ENCODE measurements at places on chromosomes 7 and 10.

DNA sequence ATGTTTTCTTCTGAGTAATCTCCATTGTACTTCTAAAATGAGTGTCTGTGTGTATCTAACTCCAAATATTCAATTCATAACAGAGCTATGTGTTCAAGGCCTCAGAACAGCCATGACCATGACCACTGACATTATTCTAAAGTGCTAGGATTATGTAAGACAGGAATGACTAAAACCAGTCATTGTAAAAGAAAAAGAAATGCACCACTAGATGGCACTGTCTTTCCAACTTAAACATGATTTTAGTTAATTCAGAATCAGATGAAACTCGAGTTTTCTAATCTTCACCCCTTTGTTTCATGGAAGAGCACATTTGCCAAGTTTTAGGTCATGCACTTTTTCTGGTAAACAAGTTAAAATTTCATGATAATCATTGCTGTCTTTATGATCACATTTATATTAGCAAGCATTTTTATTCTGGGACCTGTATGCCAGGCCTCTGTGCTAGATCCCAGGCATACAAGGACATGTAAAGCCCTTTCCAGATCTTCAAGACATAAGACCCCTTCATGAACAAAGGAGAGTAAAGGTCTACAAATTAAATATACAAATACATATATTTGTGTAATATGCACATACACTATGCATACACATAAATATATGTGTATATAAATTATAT lies 26.1 kb upstream of the RSU1 start:
- DNase-seq: no peak

DNA sequence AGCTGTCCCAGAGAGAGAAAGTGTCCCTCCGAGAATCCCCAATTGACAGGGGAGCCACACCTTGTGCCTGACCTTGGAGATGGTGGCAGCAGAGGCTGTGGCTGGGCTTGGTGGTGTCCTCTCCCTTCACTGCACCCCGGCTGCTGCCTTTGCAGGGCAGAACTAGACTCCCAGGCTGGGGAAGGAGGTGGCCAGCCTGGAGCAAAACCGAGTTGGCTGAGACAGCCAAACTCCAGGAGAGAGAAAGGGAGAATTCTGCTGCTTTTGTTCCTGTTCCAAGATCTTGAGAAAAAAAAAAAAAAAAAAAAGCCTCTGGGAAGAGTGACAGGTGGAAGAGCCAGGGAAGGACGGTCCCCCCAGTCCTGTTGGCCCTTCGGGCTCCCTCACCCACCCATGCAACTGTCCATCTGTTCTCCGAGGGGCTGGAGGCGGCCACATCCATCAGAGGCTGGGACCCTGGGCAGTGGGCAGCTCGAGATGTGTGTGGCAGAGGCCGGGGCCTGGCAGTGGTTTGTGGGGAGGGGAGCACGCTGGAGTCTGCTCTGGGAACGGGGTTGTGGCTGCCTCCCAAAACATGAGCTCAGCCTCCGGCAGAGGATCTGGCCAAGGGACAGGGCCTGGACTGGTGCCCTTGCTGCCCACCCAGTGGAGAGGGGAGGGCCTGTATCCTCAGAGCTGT lies 35.5 kb downstream of the CLIP2 start:
- no peak for DNase-seq

DNA sequence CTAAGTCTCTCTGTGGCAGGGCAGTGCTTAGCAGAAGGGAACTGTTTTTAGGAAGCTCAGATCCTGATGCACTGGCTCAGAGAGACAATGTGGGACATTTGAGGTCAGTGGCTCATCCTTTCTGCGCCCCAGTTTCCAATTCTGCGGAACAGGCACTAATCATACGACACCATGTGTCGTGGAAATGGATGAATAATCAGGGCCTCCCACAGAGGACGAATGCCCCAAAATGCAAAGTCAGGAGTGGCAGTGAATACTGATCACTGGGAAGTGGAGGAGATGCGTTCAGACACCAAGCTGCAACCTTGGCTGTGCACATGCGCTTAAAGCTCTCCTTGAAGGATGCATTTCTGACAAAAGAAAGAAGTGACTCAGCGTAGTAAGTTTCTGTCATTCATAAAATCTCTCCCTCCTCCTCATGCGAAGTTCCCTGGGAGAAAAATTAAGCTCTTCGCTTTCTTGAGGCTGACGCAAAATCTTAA lies 21.9 kb upstream of the ECHDC3 start:
- DNase-seq: no peak

- DNase-seq: no peak
Measured at GRCh38 chr10:96975136-96975535, 143.0 kb downstream of the LCOR start.

DNA sequence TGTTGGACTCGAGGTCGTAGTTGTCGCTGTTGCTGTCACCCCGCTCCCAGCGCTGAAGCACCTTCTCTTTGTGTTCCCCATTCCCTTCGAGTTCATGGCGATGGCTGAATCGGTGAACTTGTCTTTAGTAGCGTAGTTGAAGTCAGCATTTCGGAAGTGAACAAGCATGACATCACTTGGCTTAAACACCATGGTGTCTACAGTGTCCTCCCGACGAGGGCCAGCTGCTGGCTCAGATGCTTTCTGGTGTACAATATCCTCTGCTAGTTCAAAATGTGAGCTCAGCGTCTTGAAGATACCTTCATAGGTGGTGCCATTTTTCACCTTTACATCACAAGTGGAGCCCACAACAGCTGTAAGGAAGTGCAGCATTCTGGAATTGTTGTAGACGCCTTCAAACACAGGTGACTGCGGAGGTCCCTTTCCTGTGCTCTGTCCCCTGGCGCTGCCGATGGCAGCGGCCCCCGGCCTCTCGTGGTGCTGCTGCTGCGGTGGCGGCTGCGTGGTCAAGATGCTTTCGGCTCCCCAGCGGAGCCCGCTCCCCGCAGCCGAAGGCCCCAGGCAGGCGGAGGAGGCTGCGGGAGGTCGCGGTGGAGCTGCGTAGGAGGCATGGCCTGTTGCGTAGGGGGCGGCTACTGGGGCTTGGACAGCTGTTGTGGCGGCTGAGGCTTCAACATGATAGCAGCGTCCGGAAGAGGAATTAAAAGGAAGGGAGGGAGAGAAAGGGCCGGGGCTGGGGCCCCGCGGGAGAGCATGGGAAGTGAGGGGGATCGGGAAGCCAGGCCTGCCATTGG lies 59.3 kb downstream of the ANKMY2 start:
- no peak for DNase-seq

DNA sequence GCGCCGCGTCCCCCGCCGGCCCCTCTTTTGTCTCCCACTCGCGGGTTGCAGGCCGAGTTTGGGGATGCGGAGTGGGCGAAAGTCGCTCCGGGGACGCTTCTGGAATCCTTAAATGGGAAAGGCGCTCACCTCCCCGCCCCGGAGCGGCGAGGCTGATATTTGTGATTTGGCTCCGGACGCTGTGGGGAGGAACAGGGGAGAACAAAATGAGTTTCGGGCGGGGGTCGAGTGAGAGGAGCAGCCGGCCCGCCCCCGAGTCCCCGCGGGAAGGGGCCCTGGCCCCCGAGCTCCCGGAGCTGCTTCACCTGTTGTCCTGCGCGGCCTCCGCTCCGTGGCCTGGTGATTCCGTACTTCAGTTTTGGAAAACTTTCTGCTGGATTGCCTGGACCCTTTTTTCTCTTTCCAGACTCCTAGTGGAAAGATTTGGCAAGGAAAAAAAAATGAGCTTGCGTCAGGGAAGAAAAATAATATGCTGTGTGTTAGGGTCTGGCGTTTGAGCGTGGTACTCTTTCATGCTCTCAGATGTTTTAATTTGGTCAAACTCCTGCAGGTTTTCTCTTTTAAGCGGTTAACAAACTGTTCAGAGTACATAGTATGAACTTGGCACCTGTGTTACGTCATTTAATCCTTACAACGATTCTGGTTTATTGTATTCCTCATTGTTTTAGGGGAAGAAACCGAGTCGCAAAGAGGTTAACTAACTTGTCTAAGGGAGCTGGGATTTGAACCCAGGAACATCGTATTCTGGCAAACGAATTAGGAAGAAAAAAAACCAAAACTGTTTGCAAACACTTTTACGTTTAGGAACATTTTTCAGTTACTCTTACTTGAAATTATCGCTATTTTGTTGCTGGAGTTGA lies 924 bp downstream of the BMPR1A start:
- peak; percentile 27 for DNase-seq

GRCh38 chr10:12720217-12720981 lies 281.1 kb downstream of the CCDC3 start:
- DNase-seq: no peak

GRCh38 chr10:70381471-70382421 lies 679 bp downstream of the LRRC20 start:
- peak; percentile 54 for DNase-seq

GRCh38 chr7:150997075-150997511 lies 6.3 kb downstream of the NOS3 start:
- no peak for DNase-seq

- DNase-seq: peak; percentile 96
Measured at GRCh38 chr10:18659125-18659818, at the start of gene ARL5B. Gene ARL5B (plus strand): TSS chr10:18659431. CDS start chr10:18659638, 207 bp downstream.

- DNase-seq: no peak
Measured at GRCh38 chr7:11373546-11374142, 400.0 kb downstream of the PHF14 start.

DNA sequence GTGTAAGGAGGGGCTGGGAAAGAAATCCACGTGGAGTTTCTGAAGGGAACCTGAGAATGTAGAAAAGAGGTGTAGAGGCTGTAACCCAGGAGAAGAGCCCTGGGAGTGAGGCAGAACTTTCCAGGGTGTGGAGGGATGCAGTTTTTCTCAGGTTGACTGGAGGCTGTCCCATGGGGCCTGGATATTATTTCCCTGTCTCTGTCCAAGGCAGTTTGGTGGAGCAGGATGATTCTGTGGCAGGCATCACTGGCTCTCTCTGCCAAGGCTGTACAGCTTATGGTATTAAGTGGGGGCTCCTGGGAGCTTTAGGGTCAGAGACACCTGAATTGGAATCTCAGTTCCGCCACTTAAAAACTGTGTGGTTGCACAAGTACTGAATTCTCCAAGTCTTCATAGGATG lies 81.6 kb downstream of the CHN2 start:
- no peak for DNase-seq

DNA sequence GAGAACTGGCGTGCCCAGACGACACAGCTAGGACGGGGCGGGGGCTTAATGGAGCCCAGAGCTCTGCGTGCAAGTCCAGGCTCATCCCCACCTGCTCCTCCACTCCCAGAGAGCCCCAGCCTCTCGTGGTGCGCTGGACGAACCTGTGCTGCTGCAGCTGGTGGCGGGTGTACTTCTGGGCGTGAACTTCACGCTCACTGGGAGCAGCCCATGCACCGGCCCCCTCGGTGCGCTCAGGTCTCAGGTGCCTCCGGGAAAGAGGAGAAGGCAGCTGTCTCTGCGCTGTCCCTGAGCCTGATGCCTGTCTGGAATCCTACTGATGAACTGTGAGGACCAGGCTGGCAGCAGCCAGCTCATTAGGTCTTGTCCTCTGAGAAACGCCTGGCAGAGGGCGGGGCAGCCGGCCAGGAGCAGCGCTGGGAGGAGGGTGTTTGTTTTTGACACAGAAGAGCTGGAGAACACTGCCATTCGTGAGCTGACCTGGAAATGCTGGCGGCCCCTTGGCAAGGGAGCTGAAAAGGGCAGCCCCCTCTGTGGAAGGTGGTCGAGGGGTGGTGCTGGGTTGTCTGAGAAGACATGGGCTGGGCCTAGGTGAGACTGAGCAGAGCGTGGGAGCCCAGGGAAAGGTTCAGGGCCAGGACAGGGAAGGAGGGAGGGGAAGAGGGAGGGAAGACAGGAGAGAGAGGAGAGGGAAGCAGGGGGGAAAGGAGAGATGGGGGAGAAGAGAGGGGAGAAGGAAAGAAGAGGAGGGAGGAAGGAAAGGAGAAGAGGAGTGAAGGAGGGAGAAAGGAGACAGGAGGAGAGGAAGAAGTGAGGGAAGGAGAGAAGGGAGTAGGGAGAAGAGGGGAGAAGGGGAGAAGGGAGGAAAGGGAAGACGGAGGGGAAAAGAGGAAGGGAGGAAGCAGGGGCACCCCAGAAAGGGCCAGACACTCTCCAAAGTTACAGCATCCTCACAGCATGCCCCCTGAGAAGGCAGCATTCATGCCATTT lies 53.5 kb upstream of the TNS3 start:
- no peak for DNase-seq

- no peak for DNase-seq
Measured at GRCh38 chr7:159109653-159110035, 35.0 kb downstream of the VIPR2 start.

- no peak for DNase-seq
Measured at GRCh38 chr7:129768614-129769399, 157.3 kb downstream of the NRF1 start.

DNA sequence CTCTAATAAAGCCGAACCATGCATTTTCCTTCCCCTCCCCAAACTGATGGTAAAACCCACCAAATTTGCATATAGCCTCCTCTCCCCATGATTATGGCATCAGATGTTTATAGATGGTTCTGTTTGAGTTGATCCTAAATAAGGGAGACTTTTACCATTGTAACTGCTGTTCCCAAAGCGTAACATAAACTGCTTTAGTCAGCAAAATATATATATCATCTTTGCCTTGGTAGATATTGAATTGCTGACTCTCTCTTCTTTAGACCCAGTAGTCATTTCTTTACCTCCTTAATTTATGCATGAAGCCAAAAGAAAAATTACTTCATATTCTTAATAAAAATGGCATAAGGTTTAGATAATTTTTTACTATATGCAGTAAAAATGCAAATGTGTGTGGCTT lies 86.2 kb upstream of the LRGUK start:
- no peak for DNase-seq

- DNase-seq: no peak
Measured at GRCh38 chr10:7598771-7599170, 68.0 kb downstream of the ITIH5 start.

GRCh38 chr7:85471740-85472139 lies 284.9 kb upstream of the SEMA3D start:
- no peak for DNase-seq

DNA sequence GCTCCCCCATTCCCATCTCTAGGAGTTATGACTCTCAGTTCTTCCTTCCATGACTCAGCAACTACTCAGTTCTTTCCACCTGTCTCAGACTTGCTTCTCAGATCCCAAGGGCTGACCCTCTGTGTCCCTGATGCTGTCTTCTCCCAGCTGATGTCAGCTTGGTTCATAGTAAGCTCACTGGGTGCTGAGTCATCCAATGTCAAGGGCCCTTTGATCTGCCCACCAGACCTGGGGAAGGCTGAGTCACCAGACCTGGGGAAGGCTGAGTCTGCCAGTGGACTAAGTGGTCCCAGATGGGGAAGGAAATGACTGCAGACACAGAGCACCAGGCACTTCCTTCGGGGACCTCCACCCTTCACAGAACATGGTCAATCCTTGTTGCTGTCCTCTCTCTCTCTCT lies 76.1 kb upstream of the ZEB1 start:
- peak; percentile 17 for DNase-seq

Measured in CD4-positive, alpha-beta T cell treated with Interleukin-6 for 4 hours (primary cell).